ENCODE measurements at places on chromosomes 4 and X.

GRCh38 chr4:24639714-24640113 is 55.4 kb upstream of the DHX15 start:
- no peak for DNase-seq

GRCh38 chr4:76745240-76745639 is 152.7 kb downstream of the SOWAHB start:
- no peak for DNase-seq

DNA sequence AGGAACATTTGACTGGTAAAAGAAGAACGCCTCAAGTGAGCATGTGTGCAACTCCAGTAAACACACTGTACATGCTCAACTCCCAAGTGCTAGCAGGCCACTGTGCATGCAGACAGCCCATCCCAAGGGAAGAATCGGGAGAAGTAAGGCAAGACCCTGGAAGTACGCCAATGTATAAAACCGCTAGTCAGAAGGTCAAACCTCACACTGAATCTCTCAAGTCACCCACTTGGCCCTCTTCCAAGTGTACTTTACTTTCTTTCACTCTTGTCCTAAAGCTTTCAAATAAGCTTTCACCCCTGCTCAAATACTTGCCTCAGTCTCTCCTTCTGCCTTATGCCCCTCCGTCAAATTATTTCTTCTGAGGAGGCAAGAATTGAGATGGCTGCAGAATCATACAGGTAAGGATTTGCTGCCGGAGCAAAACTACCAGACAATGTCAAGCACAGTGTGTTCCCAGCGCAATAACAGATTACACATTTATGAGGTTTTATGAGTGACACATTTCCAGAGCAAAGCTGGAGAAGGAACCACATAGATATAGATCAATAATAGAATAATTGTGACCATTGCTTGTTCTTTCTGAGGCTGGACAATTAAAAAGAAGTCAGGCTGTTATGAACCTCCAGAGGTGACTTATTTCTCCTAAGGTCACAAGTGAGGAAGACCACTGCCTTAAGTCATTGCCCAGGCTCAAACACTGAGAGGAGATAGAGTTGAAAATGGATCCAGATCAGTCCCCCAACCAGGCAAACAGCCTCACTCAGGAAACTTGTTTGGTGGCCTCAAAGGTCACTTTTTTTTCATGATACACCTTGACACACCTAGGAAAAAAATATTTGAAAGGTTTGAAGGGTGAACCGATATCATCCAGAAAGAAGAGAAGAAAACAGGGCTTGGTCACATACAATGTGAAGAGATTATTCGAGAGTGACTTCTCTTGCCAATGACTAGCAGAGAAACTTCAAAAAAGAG is 26.3 kb downstream of the CXCL1 start:
- no peak for DNase-seq

DNA sequence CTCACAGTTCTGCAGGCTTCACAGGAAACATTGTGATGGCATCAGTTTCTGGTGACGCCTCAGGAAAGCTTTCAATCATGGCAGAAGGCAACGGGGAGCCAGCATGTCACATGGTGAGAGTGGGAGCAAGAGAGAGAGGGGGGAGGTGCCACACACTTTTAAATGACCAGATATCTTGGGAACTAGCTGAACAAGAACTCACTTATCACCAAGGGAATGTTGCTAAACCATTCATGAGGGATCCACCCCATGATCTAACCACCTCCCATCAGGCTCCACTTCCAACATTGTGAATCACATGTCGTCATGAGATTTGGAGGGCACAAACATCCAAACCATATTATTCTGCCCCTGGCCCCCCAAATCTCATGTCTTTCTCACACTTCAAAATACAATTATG is 43.3 kb upstream of the GPR173 start:
- no peak for DNase-seq

GRCh38 chrX:15929194-15929593 is 74.6 kb upstream of the AP1S2 start:
- DNase-seq: no peak

DNA sequence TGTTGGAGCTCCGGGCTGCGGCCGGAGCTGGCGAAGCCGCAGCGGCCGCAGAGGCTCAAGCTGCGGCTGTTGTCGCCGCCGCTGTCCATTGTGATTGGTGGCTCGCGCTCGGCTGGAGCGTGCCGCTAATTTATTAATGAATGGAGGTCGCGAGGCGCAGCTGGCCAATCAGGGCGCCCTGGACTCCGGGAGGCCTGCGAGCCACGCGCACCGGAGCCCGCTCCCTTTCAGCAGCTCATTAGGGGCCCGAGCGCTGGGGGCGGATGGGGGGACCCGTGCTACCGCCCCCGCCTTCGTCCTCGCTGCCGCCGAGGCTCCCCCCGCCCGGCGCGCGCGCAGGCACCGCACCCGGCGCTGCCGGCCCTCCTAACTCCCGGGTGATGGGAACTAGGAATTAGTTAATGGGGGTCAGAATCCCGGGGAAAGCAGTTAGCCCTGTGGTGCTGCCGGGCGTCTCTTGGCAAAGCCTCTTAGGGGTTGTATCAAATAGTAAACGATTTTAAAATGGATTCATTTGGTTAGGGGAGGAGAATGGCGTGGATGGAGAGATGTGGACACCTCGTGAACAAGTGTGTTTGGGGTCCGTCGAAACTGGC is 589 bp upstream of the NEUROG2 start:
- peak; percentile 23 for DNase-seq

DNA sequence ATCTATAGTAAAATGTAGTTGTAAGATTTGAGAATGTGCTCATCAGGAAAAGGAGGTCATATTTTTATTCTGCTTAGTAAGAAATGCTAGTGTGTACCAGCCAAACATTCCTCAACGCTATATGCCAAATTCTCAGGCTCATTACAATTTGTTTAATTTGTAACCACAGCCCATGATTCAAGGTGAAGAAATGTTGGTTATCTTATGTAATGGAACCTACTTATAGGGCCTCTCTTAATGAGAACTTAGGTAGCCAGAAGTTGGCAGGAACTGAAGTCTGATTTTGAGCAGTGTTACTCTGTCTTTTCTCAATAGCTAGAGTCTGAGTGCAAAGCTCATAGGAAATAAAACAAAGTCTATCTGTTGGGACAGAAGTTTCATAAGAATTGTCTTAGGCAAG is 595.0 kb downstream of the GLUD2 start:
- no peak for DNase-seq

- no peak for DNase-seq
These were observed 114.7 kb downstream of the ENPP6 start for GRCh38 chr4:184102927-184103326.

DNA sequence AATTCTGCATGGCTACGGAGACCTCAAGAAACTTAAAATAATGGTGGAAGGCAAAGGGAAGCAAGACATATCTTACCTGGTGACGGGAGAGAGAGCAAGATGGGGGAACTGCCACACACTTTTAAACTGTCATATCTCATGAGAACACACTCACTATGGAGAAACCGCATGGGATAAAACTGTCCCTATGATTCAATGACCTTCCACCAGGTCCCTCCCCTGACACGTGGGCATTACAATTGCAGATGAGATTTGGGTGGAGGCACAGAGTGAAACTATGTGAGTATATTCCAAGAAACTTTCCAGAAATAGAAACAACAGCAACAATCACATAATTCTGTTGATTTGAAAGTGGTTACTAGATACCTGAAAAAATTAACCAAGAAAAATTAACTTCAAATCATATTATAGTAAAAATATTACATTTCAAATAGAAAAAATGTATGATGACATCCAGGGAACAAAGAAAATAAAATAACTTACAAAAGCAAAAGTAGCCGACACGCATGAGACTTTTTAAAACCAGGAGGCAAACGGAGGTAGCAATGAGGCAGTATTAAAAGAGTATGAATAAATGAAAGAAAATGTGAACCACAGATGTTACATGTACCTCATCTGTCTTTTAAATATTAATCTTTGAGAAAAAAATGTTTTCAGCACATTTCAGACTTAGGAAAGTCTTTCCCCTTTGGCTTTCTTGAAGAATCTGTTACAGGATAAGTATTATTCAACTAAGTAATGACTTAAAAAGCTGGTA is 879.5 kb downstream of the TECRL start:
- no peak for DNase-seq

Measured in memory B cell (primary cell).